Ammon's horn (tissue), 1 donor: ENCODE measurements at places on chromosomes 2 and 18.
A peak's percentile ranks its signal among the peaks of the same experiment; 100 is the strongest.

GRCh38 chr18:14747513-14748474 lies at the start of gene ANKRD30B:
ANKRD30B (plus strand) TSS chr18:14748172; CDS start chr18:14748420, 248 bp downstream.
- DNase-seq: no peak

DNA sequence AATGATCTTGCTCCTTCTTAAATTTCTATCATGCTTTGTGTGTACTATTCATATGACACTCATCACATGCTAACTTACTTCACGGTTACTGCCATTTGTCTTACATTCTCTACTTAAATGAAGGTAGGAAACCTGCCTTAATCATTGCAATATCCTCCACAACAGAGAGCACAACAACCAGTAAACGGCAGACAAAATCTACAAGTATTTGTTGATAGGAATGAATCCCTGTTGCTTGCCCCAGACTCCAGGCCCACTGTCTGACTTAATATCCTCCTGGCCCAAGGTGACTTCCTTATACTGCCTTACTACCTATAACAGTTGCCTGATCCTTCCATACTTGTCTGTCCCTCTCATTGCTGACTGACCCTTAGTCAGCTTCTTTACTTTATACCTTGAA lies 3.5 kb downstream of the PPP3R1 start:
- no peak for DNase-seq

DNA sequence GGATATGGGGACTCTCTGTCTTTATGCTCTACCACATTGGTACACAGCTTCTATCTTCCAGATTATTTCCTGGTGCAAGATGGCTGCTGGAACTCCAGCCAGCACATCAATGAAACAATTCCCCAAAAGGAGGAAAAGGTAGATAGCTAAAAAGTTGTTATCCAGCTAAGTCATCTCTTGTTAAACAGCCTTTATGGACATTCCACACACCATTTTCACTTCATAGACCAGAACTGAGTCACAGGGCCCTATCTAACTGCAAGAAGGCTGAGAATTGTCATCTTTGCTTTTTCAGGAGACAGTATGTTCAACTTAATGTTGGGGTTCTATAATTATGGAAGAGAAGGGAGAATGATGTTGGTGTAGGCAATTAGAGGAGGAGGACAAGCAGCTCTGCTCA lies 133.3 kb upstream of the NOSTRIN start:
- no peak for DNase-seq

- no peak for DNase-seq
Measured at GRCh38 chr18:31098878-31099277, 3.3 kb downstream of the DSC2 start.

DNA sequence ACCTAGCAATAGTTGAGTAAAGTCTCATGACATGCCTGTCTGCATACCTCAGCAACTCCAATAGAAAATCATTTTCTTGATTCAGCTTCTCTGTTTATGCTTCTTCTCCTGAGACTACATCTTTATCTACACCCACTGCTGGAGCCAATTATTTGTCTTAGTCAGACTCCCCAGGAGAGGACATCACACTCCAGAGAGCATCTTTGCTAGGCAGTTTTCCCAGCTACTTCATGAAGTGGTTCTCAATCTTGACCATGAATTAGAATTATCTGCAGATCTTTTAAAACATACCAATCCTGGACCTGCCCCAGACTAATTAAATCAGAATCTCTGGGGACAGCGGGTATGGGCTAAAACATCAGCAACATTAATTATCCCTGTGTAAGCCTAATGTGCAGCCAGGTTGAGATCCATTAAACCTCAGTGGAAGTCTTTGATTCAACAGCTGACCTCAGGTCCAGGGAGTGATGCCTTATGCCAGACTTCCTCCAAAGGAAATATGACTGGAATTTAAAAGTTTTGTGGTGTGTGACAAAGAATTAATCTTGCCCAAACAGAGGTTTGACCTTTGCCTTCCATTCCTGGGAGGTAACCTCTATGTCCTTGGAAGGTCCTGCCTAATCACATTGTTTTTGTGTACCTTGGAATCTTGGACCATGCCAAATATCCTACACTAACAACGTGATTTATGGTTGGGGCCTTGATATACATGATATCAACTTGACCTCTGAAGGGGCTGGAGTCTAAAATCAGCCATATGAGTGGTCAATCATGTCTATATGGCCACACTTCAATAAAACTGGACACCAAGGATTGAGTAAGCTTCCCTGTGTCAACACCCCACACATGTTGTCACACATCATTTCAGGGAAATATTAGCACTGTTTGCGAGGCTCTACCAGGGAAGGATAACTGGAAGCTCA lies 99.3 kb upstream of the DNAJC10 start:
- no peak for DNase-seq

DNA sequence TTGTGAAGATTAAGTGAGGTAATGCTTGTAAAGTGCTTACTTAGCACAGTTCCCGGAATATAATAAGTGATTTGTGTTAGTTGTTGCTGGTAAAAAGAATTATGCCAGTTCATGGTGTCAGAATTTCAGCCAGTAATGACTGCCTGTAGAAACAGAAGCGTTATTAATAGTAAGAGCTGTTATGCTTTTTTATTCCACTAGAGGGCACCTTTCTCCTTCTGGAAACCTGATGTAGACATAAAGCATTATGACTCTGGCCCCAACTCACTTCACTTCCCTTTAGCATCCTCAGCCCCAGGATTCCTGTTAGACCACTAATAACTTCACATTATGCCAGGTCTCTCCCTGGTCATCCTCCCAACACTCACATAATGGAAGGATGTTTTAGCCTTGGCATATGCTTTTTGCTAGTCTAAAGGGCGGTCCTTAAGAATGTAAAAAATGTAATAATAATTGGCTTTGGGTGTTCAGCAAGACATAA lies 34.9 kb downstream of the C18orf54 start:
- DNase-seq: peak; percentile 61

GRCh38 chr2:152462120-152462519 lies 127.1 kb downstream of the FMNL2 start:
- DNase-seq: no peak
